Nasal cavity respiratory epithelium epithelial cell of viscerocranial mucosa (primary cell): ENCODE measurements at places on chromosomes 3 and 15. TPM values are rescaled to one million over a fixed set of nuclear protein-coding genes. Genes with fewer than 3 reads are reported as not detected.

Gene PPM1L
- total RNA-seq, result 4.1 and 10.8 TPM in 2 replicates

Gene IGF2BP2
- 38.6 and 67.6 TPM in 2 replicates for total RNA-seq

Gene NR2E3
- 0.14 and 0.34 TPM in 2 replicates for total RNA-seq

Gene PIERCE2
- total RNA-seq, result 1.4 and 2.1 TPM in 2 replicates

Gene CCDC33
- total RNA-seq, result 0.50 TPM in 1 of 2 replicates, not detected in the other

Gene CLEC3B
- not detected in 2 replicates for total RNA-seq

Gene XIRP1
- not detected in 2 replicates for total RNA-seq

Gene TM6SF1
- 0.71 and 1.7 TPM in 2 replicates for total RNA-seq

Gene ALCAM
- 178 and 349 TPM in 2 replicates for total RNA-seq

Gene SIN3A
- 20.5 and 48.7 TPM in 2 replicates for total RNA-seq
